ENCODE measurements at places on chromosomes 1 and 21.
A peak's percentile ranks its signal among the peaks of the same experiment; 100 is the strongest.

- DNase-seq, result peak; percentile 46
Measured at GRCh38 chr1:245195398-245195797, 40.6 kb downstream of the KIF26B start.

- no peak for DNase-seq
Measured at GRCh38 chr1:19455353-19455752, 30.0 kb downstream of the CAPZB start.

GRCh38 chr1:159188375-159188788 is 16.3 kb upstream of the ACKR1 start:
- no peak for DNase-seq

DNA sequence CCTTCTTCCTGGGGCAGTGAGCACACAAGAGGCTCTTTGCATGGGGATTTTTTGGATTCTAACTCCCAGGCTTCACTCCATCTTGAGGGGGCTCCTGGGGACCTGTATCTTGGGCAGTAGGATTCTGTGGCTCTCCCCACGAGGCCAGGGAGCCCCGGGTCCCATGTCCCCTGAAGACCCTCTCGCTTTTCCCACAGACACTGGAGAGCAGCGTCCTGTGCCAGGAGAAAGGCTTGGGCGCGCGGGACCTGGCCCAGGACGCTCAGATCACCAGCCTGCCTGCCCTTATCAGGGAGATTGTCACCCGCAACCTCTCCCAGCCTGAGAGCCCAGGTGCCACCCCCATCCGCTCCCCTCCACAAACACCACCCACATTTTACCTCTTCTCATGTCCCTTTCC is 735 bp downstream of the CROCC start:
- no peak for DNase-seq

DNA sequence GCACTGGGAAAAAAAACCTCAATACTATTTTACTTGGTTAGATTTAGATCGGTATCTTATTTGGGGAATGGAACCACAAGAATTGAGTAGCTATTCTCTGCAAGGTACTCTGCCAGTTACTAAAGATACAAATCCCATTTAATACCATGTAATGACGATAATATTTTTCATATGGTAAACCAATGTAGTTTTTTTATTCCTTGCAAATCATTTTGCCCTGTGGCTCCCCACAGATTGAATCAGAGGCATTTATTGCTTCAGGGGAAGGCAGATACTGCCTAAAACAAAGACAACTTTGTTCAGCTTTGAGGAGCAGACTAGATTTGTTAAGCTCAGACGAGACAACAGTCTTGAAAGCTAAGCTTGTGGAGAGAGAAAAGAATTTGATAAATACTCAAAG is 226.7 kb upstream of the RUNX1 start:
- no peak for DNase-seq

GRCh38 chr1:228905701-228906101 is 170.4 kb downstream of the RHOU start:
- no peak for DNase-seq

DNA sequence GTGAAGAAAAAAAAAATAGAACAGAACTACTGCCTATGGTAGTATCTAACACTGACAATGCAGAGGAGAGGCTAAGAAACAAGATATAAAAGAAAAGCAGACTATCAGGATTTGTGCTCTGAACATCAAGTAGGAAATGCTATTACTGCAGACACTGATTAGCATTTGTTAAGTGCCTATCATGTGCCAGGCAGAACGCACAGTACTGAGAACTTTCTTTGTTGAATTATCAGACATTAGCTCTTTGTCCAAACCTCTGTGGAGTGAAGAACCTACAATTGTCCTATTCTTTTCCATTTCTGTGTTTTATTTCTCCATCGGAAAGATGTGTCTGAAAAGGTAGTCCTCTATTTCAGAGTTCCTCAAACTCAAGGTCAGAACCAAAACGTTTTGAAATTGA is 30.5 kb upstream of the DISP1 start:
- DNase-seq, result no peak

DNA sequence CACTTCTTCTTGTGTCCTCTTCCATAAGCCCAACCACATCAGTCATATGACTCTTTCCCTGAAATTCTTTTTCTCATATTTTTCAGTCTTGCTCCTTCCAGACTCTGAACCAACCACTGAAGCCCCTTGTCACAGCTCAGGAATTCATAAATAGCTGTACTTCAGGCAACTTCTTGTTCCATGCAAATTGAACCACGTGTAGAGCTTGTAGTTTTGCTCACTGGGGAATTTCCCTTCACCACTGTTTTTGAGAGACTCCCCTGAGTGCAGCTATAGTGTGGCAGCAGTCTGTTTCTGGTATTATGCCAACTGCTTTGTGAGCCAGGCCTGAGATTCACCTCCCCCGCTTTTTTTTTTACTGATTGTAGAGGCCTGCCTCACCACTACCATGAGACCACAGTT is 150.3 kb upstream of the SPAG17 start:
- no peak for DNase-seq

DNA sequence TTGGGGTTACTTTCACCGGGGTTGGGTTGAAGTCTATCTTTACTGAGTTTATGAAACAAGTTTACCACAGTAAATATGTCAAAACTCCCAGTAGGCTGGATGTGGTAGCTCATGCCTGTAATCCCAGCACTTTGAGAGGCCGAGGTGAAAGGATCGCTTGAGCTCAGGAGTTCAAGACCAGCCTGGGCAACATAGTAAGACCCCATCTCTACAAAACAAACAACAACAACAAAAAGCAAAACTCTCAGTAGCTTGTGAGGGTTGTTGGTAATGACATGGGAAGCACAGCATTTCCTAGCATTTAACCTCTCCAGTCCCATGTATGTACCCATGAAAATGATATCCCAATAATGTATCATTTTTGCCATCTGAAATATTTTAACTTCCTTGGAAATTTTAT is 34.7 kb downstream of the GJA5 start:
- no peak for DNase-seq

GRCh38 chr1:115275216-115275615 is 62.8 kb downstream of the NGF start:
- DNase-seq, result peak; percentile 26

DNA sequence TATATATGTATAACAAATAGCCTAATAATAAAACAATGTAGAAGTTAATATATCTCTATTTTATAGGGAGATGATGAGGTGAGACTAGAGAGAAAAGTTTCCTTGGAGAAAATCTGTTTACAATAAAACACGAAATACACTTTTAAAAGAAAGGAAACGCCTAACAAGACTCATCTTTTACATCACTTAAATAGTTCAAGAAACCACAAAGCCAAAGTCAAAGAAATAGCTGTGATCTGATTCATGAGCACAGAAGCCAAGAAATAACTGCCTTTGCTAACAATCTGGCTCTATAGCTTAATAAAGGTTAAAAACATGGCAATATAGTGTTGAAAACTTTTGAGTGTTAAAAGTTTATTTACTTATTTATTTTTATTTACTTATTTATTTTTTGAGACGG is 61.5 kb downstream of the TOR3A start:
- DNase-seq, result no peak
